ENCODE measurements at places on chromosomes 3 and 15. TPM values are rescaled to one million over a fixed set of nuclear protein-coding genes. Genes with fewer than 3 reads are reported as not detected.
A peak's percentile ranks its signal among the peaks of the same experiment; 100 is the strongest.

MEGF11 gene
- total RNA-seq: not detected

MYEF2 gene
- 73.0 TPM for total RNA-seq

RBP2 gene
- not detected for total RNA-seq

GRCh38 chr15:90037961-90038631 is 37.0 kb downstream of the ZNF710 start:
- H3K4me3 ChIP-seq: no peak overlapping the region
- no peaks in the 10 kb centered on the region for H3K4me1 ChIP-seq
- H3K27ac ChIP-seq: no peak overlapping the region
- DNase-seq: no peak
- H3K36me3 ChIP-seq: no peaks in the 10 kb centered on the region
- H3K27me3 ChIP-seq: no peaks in the 10 kb centered on the region

GRCh38 chr3:64355401-64355807 is 130.1 kb upstream of the PRICKLE2 start:
- no peak for DNase-seq
- no peaks in the 10 kb centered on the region for H3K4me1 ChIP-seq
- H3K4me3 ChIP-seq: no peak overlapping the region
- H3K27ac ChIP-seq: no peak overlapping the region
- no peaks in the 10 kb centered on the region for H3K36me3 ChIP-seq

DNA sequence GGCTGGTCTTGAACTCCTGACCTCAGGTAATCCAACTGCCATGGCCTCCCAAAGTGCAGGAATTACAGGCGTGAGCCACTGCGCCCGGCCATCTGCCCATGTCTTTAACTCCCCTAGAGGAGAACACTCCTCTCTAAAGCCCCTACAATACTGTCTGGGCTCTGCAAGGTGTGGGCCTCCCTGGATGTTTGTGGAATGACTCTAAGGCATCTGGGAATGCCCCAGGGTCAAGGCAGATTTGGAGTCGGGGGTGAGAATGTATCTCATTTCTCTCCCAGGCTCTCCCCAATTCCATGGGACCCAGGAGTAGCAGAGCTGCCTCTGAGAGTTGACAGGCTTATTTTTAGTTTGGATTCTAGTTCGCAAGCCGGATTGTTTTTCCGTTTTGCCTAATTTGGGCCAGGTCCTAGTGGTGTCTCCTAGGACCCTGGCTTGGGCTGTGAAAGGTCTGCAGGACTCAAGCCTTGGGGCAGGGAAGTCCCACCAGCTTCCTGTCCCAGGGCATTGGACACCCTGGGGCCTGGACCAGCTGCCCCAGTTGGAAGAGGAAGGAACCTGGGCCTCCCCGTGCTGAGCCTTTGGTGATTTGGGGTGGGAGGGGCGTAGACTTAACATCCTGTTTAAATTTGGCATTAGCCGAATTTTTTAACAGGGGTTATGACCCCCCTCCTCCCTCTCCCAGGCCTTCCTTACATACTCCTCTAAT is 53.5 kb downstream of the MAGEF1 start:
- H3K27me3 ChIP-seq: no peaks in the 10 kb centered on the region
- no peak overlapping the region for H3K27ac ChIP-seq
- H3K36me3 ChIP-seq: no peaks in the 10 kb centered on the region
- no peak overlapping the region for H3K4me3 ChIP-seq
- no peaks in the 10 kb centered on the region for H3K4me1 ChIP-seq

DNA sequence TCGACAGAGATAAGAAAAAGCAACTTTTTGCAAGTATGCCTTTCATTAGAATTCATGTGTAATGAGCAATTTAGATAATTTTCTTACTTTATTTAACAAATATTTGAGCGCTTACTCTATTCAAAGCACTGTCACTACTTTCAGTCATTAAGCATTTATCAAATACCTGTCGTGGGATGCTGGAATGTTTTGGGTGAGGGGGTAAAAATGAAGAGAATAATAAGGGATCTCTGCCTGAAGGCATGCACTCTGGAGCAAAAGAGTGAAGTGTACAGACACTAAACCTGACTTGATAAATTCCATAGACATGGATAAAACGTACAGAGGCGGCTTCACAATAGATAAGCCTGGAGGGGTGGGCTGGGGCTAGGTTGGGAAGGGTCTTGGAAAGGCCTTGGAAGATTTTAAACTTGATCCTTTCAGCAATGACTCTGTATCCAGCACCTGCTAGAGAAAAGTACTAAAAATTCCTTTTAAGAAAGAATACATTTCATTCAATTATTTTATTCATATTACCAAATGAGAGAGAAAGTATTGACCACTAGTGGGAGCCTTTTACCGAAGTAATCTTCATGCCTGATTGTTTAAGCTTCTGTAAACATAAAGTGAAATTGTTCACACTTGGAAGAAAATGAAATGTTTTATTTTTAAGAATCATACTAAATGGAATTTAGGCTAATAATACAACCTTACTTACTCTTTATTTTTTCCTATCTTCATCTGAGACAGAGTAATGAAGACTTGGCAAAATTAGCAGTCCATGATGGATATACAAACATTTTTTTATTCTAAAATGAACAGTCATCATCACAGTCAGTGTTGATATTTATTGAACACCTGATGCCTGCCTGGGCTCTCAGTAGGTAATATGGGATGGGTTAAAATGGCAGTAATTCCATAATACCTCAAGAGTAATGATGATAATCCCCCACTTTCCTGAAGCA is 113.2 kb downstream of the PPP2R3A start:
- peaks cover 3% of the 10 kb centered on the region for H3K36me3 ChIP-seq
- no peak overlapping the region for H3K4me3 ChIP-seq
- H3K27ac ChIP-seq: no peak overlapping the region
- H3K4me1 ChIP-seq: no peaks in the 10 kb centered on the region
- H3K27me3 ChIP-seq: no peaks in the 10 kb centered on the region

DNA sequence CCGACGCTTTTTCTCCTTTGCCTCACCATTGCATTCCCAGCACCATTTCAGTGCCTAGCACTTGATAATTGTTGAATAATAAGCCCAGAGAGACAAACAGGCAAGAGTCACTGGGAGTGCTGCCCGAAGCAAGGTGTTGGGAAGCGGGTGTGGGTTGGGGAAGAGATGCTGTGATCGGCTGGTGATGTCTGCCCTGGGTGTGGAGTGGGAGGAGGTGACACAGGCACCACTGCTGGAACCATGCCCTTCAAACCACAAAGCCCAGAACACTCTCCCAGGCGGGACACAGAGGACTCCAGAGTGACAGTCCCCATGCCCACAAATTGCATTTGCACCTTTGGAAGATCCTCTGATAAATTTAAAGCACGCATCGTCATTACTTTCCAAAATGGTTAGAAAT is 148.2 kb downstream of the CHSY1 start:
- H3K36me3 ChIP-seq: no peaks in the 10 kb centered on the region
- peak; percentile 19 for DNase-seq
- no peak overlapping the region for H3K4me3 ChIP-seq
- no peak overlapping the region for H3K27ac ChIP-seq

- H3K36me3 ChIP-seq: no peaks in the 10 kb centered on the region
- H3K27ac ChIP-seq: no peak overlapping the region
- no peak for DNase-seq
- H3K4me1 ChIP-seq: peaks cover 3% of the 10 kb centered on the region
- H3K4me3 ChIP-seq: no peak overlapping the region
- no peaks in the 10 kb centered on the region for H3K27me3 ChIP-seq
These were observed 440.5 kb upstream of the ADAMTS9 start for GRCh38 chr3:65128346-65128745.

DNA sequence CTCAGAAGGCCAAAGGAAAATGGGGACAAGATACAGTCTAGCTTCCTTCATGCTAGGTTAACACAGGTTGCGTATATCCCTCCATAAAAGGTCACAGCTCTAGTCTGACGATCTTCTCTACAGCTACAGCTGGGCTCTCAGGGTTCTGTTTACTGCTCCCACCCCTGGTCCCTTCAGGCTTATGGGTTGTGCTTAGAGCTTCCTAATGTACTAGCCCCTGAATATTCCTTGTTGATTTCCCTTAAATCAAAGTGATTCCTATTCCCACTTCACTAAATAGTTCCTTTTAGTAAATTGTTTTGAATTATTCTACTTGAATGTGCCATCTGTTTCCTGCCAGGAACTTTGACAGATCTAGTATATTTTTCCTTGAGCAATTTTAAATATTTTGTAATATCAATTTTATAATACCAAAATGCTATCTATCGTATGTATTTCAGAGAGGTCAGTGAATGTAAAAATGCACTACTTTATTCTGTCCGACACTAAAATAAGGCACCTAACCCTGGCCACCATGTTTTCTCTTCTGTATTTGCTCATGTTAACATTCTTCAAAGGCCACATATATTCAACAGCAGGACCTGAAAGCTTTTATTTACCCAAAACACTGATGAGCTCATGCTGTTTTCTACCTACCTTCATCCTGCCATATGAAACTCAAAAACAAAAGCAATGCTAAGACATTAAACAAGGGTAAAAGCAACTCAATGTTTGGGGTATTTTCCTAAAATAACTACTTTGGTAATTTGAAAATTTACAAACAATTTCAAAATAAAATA is 92.8 kb upstream of the TGFBR2 start:
- peak overlapping the region; percentile 29 for H3K27ac ChIP-seq
- no peak for DNase-seq
- H3K27me3 ChIP-seq: no peaks in the 10 kb centered on the region
- H3K4me1 ChIP-seq: peaks cover 7% of the 10 kb centered on the region

DNA sequence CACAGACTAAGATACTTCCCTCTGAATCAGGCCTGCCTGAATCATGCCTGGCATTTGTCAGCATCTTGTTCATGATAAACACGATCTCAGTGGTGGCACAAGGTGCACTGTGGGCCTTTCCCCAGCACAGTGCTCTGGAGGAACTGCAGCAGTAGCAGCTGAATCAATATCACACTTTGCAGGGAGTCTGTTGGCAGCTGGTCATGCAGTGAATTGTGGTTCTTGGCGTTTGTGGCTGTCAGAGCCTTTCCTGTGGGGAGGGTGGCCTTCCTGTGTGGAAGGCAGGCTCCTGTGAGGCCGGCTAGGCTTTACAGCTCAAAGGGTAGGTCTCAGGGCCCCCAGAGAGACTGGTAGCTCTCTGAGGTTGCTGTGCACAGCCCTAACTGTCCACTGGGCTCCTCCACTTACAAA is 54.4 kb upstream of the TLE3 start:
- H3K27me3 ChIP-seq: no peaks in the 10 kb centered on the region
- H3K36me3 ChIP-seq: no peaks in the 10 kb centered on the region
- no peak overlapping the region for H3K27ac ChIP-seq
- no peak overlapping the region for H3K4me3 ChIP-seq
- DNase-seq: no peak

Measured in aorta (tissue), 5 donors.